Activated CD4-positive, alpha-beta T cell treated with anti-CD3 and anti-CD28 coated beads, Interleukin-2, amount 10 ng/mL, durations not matched to agents 24 days and 14 days (primary cell): ENCODE measurements at places on chromosomes 2 and 18.

GRCh38 chr2:186891185-186891621 lies 42.2 kb upstream of the ZSWIM2 start:
- no peak for DNase-seq

DNA sequence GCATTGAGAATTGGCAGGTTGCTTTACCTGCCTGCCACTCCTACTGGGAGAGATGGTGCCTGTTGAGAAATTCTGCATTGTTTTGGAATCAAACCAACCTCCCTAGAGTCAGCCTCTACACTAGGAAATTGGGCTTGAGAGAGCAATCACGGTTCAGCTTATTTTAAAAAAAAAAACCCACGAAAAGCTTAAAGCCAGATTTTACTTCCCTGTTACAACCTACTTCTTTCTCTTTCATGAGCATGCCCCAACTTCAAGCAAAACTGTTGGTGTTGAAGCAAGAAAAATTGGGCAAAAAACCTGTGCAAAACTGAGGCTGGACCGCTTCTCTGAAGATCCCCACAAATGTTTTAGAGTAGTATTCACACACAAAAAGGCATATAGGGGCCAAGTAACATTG lies 134.6 kb upstream of the ZEB2 start:
- no peak for DNase-seq

GRCh38 chr2:16568998-16569784 lies 96.4 kb downstream of the CYRIA start:
- no peak for DNase-seq

GRCh38 chr2:241844831-241845578 lies 13.7 kb downstream of the PDCD1 start:
- no peak for DNase-seq

DNA sequence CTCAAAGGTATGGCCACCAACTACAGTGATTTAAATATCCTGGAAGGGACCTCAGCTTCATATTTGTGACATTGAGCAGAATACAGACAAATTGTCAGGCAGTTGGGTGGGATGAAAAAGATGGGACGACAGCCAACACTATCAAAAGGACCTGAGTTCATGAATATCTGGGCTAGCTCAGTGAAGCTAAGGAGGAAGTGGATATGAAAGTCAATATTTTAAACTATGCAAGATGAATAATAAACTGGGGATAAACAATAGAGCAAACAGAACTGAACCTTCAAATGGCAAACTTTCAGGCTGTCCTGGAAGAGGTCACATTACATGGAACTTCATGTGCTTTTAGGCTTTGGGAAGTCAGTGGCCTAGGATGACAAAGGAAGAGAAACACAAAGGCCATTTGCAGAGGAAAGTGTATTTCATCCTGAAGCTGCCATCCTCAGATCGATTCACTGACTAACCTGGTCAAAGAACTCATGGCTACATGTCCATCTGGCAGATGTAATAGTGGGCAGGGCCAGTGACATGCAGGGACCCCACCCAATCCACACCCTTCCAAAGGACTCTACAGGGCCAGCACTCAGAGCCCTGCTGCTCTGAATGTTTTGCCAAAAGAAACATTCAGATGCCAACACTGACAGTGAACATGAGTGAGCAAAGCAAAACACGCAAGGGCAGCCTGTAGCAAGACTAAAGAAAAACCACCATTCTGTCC lies 175.7 kb downstream of the ETAA1 start:
- no peak for DNase-seq

DNA sequence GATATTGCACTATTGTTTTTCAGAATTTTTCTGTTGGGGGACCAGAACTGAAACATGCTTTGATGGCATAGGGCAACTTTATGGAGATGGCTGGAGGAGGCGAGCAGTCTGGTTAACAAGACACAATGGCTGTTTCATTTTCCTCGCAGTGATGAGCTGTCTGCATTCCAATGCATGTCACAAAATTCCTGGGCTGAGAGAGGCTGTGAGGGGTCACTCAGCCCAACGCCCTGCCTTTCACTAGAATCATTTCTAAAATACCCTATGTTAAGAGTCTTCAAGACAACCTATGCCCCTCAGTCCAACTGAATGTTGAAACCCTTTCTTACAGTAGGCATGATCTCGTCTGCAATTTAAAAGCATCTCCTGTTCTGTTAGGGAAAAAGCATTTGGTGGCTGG lies 1090.0 kb downstream of the BCL11A start:
- DNase-seq = no peak

GRCh38 chr18:1050012-1050657 lies 145.5 kb downstream of the ADCYAP1 start:
- DNase-seq = no peak
